ENCODE measurements at places on chromosomes 1 and 21.

DNA sequence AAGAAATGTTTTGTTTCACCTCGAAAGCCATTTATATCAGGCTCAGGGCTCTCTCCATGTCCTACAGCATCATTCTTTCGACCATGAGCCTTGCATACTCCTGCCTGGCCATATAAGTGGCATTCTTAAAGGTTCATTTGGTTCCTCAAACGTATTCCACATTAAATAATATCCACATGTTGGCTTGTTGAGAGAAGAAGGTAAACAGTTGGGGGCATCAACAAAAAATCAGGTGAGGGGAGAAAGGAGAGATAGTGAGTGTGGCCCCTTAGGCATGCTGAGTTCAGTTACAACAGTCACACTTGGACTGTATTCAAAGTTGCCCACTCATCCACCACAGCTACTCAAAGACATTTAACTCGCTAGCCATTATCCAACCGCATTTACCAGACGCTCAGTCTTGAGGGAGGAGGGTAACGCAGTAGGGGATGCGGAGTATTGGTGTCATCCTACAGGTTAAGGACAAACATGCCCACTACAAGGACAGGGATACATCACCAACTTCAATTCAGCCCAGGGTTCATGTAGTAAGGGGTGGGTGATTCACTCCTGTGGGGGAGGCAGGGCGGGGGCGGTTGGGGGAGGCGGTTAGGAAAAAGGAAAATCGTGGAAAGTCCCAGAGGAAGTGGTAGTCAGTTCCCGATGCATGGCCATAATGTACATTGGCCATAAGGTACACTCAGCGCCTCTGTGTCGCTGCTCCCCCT, 1.4 kb downstream of the ZNF697 start:
- peak; percentile 51 for DNase-seq

DNA sequence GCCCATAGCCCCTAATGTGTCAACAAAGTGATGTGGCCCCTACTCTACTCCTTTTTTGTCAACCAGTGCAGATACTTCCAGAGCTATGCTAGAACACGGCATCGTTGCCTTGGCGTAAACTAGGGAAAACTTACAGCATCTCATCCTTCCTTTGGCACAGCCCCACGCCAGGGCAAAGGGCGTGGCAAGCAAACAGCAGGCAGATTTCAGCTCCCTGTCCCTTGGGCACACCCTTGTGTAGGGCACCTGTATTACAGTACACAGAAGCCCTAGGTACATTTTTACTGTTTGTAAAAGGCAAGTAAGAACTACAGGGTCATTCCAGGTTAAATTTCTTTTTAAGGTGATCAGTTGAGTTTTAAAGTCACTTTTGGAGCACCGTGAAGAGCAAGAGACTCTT, 29.3 kb downstream of the PRDX6 start:
- DNase-seq = no peak

DNA sequence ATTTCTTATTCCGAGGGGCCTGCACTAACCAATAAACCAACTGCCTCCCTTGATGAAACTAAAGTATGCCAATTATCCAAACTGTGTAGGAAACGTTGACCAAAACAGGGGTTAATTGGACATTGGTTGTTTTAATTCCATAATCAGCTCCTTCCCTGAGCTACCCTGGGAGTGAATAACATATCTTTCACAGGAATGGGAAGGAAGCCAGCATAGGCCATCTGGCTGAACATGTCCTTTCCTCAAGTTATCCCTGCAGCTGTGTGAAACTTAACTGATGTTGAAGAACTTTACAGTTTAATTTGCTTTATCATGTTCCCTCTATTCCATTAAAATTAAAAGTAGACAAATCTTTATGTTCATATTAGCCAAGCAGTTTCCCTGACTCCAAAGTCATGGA, 75.4 kb downstream of the NRIP1 start:
- DNase-seq = peak; percentile 73

DNA sequence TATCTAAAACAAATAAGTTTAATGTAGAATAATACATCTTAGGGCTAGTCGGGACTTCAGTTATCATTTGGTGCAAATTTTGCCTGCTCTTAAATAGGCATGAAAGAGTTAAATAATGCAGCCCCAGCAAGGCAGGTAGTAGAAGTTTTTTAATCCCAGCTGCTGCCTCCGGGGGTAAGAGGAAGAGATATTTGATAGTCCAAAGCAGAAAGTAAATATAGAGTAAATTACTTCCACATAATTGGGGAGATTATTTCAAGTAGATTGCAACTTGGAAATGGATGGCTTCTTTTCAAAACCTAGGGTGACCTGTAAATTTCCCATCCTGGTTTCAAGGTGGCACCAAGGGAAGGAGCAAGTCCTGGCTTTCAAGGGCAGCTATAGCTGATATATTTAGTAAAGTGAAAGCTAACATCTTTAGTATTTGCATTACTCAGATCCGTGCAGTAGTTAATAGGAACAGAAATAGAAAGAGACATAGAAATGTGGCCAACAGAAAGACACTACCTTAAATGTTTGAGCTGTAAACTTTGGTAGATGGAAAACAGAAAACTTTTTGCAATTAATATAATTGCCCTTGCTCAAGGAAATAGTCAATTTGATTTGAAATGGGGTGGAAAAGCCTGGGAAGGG, 109.1 kb downstream of the LMO4 start:
- DNase-seq = no peak

DNA sequence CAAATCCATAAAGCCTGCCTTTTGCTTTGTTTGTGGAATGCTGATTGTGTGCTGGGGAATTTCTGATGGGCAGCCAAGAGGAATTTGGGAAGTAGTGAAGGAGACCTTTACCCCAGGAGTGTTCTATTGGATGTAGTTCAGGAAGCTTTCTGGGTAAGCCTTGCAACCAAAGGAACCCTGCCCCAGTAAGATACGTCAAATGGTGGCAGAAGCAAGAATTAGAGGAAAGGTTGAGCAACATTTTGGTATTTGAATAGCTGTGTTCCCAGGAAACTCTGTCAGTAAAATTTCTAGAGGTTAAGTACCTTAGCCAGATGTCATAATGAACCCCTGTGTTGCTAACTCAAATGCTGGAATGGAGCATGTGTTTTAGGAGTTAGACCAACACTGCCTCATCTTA, 6.4 kb downstream of the MGST3 start:
- DNase-seq = peak; percentile 90

GRCh38 chr1:230101556-230101955, 34.5 kb downstream of the GALNT2 start:
- no peak for DNase-seq

GRCh38 chr21:37548521-37548981, 182.0 kb downstream of the DYRK1A start:
- no peak for DNase-seq

- DNase-seq = no peak
Observed at GRCh38 chr1:53869454-53870117, 20.0 kb downstream of the YIPF1 start.

GRCh38 chr1:201734786-201735185, 94.2 kb upstream of the IPO9 start:
- no peak for DNase-seq

GRCh38 chr1:107963008-107963407, 2.0 kb downstream of the VAV3 start:
- no peak for DNase-seq

- DNase-seq = no peak
Observed at GRCh38 chr1:219444474-219444873, 168.4 kb downstream of the ZC3H11B start.

DNA sequence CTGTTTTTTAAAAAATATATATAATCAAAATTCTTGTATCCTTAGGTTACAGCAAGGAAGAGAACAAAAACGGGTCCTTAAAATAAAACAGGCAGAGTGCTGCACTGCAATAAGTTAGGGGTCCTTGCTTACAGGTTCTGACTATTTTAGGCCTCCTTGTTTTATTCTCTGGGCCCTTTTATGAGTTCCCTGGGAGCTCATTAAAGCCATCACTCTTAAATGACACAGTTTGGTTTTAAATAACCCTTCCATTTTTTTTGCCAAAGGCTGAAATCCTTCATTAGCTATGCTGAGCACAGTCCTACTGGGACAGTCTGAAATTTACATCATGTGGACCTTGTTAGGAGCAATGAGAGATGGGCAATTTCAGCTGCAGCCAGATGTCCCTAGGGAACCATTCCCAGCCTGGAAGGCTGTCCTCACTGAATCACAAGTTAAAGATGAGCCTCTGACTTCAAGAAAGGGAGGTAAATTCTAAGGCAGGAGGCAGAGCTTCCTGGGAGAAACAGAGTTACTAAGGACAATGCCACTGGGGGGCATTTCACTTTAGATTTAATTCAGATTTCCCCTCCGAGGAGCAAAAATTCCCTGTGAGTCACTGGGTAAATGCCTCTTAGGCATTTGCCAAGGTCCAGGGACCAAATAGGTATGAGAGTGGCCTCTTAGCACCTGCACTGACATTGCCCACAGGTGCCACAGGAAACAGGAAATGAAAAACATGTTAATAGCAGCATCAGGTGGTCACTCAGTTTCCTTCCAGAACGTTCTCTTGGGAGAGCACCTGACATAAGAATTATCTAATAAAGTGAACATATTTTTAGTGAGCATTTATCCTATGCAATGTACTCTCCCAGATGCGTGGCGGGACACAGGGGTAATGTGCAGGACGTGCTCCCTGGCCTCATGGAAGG, 3.8 kb upstream of the MUL1 start:
- DNase-seq = peak; percentile 76

- DNase-seq = peak; percentile 9
Observed at GRCh38 chr1:215833941-215834729, 267.0 kb downstream of the KCTD3 start.

DNA sequence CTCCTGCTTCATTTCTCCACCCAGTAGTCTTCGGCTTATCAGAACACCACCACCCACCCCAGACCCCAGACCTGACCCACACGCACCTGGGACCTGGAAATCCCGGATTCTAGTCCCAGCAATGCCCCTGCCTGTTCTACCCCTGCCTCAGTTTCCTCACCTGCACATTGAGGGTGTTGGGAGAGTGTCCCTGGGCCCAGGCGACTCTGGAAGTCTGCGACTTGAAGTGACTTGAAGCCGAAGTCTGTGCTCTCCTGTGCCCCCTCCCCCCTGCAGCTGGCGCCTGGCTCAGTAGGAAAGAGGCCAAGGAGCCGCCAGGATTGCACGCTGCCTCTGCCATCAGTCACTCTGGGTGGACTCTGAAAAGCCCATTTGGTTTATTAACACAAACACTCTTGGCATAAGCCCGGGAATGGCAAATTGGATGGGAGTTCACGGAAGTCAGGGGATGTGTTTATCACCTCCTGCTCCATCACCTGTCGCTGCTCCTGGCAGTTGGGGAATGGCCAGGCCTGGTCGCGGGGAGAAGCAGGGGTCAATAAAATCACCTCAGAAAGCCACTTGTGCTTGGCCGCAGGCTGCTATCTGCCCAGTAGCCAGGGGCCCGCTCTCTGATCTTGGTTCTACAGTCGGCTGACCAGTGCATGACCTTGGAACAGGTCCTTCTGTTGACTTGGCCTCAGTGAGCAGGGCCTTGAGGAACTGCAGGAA, 132.7 kb downstream of the ACTL8 start:
- DNase-seq = no peak

DNA sequence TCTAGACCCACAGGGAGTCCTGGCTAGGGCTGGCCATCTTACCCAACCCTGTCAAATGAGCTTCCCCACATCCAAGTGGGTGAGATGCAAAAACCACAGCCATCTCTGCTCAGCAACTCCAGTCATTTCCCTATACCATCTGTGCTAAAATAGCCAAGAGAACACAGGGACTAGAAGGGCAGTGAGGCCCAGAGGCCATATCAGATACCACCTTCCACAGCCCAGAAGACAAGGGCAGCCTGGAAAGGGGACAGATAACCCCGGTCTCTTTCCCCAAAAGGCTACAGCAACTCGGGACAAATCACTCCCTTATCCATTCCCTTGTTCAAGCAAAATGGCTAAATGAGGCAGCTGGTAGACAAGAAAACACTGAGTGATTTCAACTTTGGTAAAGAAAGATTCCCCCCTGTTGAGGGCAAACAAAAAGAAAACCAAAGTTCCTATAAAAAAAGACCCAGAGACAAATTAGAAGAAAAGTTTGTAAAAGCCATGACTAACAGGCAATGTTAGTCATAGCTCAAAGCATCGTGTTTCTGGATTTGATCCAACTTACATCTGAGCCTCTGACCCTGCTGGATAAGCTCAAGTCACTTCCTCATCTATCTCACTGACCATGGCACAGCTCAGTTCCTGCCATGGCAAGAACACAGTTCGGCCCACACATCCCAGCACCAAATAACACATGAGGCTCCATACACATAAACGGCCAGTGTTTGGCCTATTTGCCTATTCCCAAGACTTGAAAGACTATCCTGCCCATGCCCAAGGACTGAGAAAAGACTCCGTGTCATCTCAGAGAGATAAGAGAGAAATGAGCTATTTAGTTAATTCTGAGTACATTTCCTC, 3.1 kb downstream of the LAMB3 start:
- DNase-seq = peak; percentile 86

GRCh38 chr1:185439727-185440415, 122.8 kb upstream of the IVNS1ABP start:
- DNase-seq = peak; percentile 84

- DNase-seq = no peak
Observed at GRCh38 chr1:15733726-15734226, 2.3 kb upstream of the SLC25A34 start.

- no peak for DNase-seq
Observed at GRCh38 chr1:1815606-1816281, 37.5 kb upstream of the NADK start.

- DNase-seq = no peak
Observed at GRCh38 chr1:24374891-24375786, 38.4 kb downstream of the STPG1 start.

DNA sequence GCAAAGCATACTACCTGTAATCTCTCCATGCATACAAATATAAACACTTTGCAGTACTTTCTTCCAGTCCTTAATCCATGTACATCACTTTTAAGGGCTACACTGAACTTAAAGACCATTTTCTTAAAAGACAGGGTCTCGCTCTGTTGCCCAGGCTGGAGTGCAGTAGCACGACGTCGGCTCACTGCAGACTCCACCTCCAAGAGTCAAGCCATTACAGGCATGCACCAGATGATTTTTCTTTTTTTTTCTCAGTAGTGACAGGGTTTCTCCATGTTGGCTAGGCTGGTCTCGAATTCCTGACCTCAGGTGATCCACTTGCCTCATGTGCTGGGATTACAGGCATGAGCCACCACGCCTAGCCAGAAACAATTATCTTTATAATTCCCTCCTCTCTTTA, 22.9 kb downstream of the PUM1 start:
- DNase-seq = no peak
